ENCODE measurements at places on chromosomes 3 and 15.

GRCh38 chr3:16364323-16364722, 99.3 kb downstream of the OXNAD1 start:
- no peak for DNase-seq

DNA sequence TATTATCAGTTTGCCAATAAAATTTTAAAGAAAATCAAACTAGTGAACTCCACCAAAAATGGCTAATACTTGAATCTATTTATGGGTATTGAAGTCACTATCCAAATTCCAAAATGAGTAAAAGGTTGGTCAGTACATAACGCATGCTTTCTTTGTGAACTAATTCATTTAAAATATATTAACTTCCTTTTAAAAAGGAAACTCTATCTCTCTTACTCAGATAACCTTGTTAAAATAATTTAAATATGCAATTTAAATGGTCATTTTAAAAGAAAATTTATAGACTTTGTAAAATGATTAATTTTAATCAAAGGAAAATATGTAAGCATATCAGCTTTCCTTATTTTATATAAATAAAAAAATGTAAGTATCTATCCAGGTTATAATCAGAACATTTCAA, 419.4 kb upstream of the ZNF385D start:
- DNase-seq = no peak

- DNase-seq = peak; percentile 80
These were observed at the start of gene SNX33 for GRCh38 chr15:75647370-75648155. TSS of gene SNX33 (plus strand) at chr15:75647912. CDS start at chr15:75649103, 1,191 bp downstream.

- DNase-seq = no peak
These were observed 1.3 kb downstream of the AQP9 start for GRCh38 chr15:58139276-58139988.

DNA sequence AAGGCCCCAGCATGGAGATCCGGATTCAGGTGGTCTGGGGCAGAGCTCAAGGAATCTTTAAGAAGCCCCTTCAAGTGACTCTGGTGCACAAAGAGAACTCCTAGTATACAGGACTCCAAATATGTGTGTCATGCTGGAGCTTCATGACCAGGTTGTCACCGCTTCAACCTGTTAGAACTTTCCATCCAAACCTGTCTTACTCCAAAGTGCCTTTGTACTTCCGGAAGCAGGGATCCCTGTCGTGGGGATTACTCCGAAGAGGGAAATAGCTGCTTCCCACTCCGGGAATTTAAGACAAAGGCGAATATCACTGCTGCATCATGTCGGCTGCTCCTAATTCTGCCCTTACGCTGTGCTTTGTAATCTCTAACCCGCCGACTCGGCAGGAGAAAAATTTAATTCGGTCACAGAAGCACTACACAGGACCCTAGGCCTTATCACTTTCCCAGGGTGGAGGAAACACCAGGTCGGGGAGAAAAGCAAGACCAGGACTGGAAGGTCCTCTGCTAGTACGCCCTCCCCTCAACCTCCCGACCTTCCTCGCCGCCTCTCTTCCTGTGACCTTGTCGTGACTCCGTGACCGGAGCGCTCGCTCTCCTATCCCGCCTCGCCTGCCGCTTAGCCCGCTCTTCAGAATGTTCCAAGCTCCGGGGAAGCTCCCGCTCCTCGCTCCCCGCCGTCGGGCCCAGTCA, 730 bp downstream of the HIGD1A start:
- DNase-seq = peak; percentile 53
